ENCODE measurements at places on chromosomes 2 and 18.

DNA sequence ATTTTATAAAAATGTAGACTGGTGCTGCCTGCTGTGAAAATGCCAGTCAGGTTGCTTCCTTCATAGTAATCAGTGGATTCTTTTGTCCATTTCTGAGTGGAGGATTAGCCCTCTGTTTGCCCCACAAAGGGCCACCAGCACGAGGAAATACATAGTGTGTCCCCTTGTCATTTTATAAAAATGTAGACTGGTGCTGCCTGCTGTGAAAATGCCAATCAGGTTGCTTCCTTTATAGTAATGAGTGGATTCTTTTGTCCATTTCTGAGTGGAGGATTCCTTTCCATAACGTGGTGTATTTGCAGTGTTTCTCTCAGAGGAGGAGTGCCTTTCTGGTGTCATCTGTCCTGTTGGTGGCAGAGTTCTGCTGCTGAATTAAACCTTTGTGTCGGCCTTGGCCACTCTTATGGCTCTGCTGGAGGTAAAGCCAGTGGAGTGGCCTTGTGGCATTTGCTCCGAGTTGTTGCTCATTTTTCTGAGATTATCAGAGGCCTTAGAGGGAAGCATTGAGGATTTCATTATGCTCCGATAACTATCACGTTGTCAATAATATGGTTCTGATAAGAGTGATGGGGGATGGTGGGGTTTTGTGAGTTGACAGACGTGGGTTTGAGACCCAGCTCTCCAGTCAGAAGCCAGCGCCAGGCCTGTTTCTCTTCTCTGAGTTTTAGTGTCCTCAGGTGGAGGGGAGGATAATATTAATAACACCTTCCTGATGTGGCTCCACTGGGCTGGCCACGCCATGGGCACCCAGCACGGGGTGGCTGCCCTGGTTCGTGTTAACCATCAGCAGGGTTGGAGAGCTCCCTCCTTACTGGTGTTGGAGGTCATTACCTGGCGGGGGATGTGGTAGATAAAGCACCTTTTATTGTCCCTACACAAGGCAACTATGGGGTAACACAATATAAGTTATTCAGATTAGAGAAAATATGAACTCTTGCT is 96.6 kb downstream of the NEDD4L start:
- no peak for DNase-seq

DNA sequence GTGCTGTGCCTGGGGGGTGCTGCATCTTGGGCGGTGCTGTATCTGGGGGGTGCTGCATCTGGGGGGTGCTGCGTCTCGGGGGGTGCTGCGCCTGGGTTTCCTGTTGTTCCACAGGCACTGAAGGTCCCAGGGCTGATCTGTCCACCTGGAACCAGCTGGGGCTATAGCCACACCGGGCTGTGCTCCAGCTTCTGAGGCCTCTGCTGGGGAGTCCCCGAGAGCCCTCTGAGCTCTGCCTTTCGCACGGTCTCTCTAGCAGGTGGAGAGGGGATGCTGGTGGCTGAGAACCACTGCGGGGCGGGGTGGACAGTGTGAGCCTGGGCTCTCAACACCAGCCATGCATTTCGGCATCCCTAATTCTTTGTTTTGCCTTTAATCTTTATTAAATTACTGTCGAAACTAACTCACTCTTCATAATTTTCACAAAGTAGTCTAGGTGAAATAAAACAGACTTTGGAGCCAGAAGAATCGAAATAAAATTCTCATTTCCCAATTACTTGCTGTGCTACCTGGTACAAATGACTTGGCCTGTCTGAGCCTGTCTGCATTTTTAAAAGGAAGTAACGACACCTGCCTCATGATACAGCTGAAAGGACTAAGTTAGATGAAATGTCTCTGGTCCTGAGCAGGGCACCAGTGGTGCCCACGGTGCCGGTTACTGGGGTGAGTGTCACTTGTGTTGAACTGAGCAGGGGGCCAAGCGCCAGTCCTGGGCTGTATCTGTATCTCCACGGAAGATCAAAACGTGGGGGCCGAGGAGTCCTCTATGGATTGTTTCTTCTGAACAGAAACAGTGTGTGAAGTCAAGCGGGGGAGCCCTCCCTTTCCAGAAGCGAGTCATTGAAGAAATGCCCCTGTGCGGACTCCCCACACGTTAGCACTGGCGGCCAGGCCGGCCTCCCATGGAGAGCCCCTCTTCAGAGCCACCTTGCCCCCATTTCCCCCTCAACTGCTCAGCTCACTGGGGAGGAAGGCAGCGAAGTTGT is 142.0 kb downstream of the ASB1 start:
- no peak for DNase-seq

- DNase-seq, result no peak
These were observed 22.2 kb downstream of the TANC1 start for GRCh38 chr2:158990397-158991214.

- no peak for DNase-seq
These were observed 17.4 kb downstream of the AGAP1 start for GRCh38 chr2:235511187-235511661.

GRCh38 chr2:54664238-54664786 is 59.1 kb upstream of the EML6 start:
- DNase-seq, result no peak

DNA sequence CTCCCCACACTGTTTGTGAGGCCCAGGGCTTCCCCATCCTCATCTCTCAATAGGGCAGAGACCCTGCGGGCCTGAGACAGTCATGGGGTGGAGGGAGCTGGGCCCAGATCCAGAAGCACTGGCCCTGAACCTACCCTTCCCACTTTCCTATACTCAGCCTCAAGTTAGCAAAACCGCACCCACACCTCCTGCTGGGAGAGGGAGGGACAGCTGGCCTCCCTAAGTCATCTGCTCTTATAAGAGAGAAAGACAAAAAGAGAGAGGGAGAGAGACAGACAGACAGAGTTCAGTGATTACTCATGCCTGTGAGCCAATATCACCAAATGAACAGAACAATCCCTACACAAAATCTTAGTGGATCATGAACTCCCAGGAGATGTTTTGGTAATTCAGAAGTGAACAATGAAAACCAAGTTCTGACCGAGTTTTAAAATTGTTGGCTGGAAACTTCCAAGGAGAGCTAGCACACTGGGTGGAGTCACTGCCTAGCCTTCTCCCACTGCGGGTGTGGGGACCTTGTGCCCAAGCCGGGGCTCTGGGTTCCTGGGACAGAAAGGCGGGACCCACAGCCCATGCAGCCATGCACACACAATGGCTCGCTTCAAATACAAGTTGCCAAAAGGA is 130.5 kb downstream of the PXDN start:
- DNase-seq, result no peak

DNA sequence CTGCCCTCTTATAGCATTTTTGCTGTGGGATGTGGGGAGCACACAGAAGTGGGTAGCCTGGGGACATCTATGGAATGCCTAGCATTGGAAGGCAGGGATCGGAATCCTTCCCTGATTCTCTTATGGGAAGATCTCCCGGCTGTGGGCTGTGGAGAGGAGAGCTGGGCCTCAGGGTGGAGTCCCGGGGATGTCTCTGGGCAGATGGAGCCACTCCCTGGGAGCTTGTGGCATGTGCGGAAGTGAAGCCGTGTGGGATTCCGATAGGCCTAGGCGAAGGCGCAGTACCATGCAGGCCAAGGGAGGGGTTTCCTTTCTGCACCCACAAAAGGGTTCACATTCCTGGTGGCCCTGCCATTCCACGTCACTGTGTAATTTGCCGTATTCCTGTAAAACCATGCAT is 87.9 kb downstream of the GLI2 start:
- DNase-seq, result no peak

DNA sequence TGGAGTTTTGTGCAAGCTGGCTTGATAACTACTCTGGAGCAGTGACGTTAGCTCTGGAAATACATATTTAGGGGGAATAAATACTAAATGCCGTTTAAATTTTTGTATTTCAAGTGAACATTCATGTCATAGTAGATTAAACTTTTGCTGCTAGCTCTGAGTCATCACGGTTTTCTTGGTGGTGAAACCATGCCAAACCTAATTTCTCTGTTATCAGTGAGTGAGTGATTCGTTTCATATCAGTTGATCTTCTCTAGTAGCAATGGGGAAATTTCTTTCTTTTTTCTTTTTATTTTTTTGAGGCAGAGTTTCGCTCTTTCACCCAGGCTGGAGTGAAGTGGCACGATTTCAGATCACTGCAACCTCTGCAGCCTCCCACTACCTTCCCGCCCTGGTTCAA is 211.1 kb downstream of the PTPRM start:
- DNase-seq, result no peak

DNA sequence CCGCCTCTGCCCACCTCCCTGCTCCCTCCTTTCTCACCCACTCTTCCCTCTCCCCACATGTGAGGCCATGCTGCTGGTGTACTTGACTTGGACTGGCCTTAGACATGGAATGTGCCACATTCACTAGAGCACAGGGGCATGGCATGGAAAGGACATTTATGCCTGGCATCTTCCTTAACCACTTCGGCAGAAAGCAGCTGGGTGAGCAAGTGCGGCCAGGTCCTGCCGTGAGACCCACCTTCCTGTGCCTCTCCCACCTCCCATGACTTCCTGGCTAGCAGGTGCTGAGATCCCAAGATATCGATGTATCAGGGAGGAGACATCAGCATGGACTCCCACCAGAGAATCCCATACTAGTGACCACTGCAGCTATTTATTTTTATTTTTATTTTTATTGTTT is 13.0 kb downstream of the GPR55 start:
- no peak for DNase-seq

DNA sequence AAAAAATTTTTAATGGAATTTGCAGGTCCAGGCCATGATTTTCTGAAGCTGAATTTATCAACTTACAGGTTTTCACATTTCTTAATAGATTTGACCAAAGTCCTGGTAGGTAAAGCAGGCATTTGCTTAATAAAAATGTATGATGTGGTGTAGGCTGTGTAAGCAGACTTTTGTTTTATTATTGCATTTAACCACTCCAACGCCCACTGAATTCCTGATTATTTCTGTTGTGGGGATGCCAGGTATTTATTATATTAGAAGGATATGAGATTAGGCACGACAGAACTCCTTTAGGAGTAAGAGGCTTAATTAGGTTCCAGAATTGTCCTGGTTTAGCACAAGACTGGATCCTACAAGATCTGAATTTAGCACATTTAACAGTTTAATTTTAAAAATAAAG is 111.1 kb downstream of the ADCYAP1 start:
- DNase-seq, result no peak

DNA sequence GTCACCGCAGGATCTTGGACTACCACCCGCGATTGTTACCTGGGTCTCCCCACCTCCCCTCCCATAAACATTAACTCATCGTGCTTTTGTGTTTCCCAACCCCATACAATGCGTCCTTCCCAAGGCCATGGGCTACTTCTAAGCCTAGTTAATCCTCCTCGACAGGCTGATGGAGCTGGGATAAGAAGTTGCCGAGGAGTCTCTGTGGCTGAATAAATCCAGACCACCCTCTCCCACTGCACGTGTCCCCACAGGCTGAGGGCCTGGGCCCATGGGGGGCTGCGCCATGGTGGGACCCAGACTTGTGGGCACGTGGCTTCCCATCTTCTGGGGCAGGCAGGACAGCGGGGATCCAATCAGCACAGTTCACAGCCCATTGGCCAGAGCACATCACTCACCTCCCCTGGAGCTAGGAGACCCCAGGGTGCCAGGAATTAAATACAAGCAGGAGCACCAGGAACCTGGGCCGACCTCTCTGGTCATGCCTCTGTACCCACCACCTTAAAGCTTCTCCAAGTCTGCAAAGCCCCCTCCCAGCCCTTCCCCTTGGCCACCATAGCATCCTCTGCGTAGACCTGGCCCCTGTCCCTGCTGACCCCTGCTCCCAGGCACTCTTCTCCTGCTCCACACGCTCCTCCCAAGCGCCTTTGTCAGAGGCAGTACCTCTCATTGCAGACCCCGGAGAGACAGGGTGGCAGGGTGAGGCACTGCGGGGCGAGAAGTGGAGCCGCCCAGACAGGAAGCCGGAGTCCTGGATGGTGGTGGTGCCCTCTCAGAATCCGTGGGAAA is 51.0 kb upstream of the ID2 start:
- DNase-seq, result no peak

DNA sequence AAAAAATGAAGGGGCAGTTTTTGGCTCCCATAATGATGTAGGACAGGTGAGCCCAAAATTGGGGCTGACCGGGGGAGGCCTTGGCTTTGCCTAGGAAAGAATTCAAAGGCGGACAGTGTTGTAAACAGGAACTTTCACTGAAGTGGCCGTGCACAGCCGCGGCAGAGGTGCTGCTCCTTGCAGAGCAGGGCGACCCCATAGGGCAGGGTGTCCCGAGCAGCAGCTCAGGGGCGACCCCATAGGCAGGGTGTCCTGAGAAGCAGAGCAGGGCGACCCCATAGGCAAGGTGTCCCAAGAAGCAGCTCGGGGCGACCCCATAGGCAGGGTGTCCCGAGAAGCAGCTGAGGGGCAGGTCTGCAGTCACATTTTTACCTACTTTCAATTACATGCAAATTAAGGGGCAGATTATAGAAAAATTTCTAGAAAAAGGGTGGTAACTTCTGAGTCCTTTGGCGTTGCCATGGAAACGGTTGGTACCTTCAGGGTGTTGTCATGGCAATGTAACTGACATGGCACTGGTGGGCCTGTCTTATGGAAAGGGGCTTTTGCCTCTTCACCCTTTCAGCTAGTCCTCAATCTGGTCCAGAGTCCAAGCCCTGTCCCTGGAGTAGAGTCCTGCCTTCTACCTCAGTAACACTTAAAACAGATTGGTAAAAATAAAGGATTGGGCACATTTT is 134.5 kb downstream of the FBXO15 start:
- no peak for DNase-seq

DNA sequence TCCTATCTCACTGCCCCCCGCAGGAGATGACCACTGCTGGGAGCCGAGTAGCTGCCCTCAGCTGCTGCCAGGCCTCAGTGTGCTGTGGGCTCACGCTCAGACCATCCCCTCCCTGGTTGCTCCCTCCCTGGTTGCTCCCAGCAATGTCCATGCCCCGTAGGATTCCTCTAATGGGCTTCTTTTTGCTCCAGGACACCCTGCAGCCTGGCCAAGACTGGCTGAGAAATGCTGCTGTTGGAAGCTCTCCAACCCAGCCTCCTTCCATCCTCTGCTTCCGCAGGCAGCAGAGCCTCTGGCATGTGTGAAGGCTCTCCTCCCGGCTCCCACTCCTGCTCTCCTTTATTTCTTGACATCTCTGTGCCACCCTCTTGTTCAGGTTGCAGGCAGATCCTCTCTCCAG is 48.6 kb downstream of the SOX11 start:
- DNase-seq, result no peak

- no peak for DNase-seq
These were observed 16.5 kb downstream of the SLC4A3 start for GRCh38 chr2:219643788-219644398.

DNA sequence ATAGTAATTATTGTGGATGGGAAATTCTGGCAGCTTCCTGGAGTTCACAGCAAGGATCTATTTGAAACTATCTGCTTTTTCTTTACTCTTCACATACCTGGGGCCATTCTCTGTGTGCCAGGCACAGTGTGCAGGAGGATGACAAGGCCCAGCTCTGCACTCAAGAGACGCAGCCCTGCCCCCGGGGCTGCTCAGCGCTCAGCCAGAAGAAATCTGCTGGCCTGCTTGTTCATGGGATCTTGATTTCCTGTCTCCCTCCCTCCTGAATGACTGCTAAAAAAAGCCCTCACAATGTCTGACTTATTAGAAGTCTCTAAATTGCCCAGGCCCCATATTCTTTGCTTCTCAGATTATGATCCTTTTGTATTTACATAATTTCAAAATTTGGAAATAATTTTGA is 210.9 kb downstream of the DCDC2C start:
- no peak for DNase-seq

All from NCI-H748 treated with DMSO at 0.1 percent for 48 hours (cell line).